ENCODE measurements at places on chromosomes 5 and 9. TPM values are rescaled to one million over a fixed set of nuclear protein-coding genes. Genes with fewer than 3 reads are reported as not detected.

CD72 gene
- 1.2 TPM for total RNA-seq

DNA sequence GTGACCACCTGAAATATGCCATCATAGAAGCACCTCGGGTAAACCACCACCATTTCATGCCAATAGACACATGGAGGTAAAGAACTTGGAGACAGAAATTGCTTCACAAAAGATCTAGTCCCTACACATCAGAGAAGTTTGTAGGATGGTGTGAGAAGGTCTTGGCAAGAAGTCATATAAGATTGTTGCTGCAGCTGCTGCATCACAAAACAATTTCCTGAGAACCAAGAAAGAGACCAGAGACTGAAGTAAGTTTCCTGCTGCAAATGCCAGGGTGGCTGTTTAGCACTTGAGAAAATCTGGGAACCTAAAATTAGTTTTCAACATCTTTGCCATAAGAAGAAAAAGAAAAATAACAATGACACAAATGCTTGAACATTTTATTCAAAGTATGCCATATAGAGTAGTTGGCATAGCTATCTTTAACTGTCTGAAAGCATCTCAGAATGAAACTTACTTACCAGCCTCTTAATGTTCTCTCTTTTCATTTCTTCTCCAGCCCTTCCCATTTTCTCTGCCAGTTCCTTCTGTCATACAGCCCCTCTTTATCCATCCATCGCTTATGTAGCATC lies 114.3 kb downstream of the KCTD16 start:
- DNase-seq = no peak

GRCh38 chr5:116291271-116291670 lies 206.4 kb downstream of the COMMD10 start:
- DNase-seq = no peak

DNA sequence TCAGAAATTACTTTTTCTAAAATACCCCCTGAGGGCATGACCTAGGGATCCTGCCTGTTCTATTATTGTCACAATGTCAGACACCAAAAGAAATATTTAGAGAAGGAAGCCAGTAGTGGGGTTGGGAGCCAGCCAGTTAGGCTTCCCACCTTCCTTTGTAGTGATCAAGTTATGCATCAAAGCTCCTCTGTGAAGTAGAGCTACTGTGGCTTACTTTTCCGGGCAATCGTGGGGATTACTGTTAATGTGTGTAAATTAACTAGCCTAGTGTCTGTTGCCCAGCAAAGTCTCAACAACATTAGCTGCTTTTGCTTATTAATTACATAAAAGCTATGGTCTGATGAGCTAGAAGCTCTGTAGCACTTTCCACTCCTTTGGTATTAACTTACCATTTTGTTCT lies 109.0 kb upstream of the PCAT7 start:
- no peak for DNase-seq

GRIA1 gene
- total RNA-seq = not detected

DNA sequence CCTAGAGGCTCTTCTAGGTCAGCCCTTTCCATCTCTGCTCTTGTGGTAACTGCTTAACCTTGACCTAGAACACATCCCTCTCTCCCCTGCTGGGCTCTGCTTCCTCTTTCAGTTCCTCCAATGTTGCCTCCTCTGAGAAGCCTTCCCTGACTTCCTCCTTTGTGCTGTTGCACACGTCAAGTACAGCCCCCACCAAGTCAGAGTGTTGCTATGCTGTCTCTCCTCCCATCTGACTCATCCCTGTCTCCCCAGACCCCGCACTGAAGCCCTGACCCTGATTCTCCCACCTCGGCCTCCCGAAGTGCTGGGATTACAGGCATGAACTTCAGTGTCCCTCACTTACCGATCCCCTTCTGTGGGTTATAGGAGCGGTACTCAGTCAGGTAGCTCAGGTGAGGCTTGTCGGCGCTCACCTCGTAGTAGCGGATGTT lies 10.4 kb upstream of the TRIM14 start:
- DNase-seq = no peak

DNA sequence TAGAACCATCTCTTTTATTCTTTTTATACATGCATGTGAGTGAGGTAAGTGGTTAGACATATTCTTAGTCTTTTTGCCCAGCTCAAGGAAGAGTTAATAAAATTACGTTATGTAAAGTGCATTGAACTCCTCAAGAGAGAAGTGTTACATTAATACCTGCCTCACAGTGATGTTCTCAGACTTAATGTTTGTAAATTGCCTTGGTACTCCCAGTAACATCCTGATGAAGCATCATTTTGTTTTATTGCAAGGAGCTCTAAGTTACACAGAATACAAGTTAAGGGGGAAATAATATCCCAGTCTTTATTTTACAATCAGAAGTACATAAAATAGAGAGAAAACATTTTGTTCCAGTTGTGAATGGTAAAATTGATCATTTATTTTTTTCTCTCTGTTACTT lies 89.5 kb upstream of the ARRDC3 start:
- no peak for DNase-seq

All from left colon (tissue), 2 donors.